ENCODE measurements at places on chromosomes 6 and 20.

DNA sequence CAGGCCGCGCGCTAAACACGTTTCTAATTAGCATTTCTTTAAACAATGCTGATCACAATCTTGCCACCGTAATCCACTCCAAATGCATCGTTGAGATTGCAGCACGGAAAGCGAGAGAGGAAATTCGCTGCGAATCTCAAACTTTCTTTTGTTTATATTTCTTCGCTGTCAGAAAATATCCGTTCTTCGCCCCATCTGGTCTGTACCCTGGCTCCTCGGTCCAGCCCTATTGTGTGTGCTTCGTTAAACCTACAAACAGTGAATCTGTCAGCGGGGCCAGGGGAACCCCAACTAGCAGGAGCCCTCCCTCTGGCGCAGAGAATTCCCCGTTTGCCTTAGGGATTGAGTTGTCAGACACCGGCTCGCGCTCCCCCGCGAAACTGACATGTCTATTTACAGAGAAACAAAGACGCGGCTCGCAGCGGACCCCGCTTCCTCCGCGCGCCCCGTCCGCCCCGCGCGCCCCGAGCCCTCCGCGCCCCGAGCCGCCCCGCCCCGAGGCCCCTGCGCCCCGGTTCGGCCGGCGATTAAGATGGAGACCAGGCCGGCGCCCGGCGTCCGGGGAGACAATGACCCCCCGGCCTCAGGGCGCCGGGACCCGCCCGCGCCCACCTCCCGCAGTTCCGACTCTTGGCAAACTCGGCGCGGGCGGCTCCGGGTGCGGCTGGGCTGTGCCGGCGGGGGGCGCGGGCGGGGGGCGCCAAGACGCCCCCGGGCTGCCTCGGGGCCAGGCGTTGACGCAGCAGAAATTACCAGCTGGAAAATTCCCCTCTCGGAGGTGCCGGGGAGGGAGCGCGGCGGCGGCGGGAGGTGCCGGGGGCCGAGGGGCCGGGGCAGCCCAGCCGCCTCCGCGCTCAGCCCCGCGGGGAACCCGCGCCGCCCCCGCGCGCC is 874 bp downstream of the ZBTB46 start:
- no peak for DNase-seq

DNA sequence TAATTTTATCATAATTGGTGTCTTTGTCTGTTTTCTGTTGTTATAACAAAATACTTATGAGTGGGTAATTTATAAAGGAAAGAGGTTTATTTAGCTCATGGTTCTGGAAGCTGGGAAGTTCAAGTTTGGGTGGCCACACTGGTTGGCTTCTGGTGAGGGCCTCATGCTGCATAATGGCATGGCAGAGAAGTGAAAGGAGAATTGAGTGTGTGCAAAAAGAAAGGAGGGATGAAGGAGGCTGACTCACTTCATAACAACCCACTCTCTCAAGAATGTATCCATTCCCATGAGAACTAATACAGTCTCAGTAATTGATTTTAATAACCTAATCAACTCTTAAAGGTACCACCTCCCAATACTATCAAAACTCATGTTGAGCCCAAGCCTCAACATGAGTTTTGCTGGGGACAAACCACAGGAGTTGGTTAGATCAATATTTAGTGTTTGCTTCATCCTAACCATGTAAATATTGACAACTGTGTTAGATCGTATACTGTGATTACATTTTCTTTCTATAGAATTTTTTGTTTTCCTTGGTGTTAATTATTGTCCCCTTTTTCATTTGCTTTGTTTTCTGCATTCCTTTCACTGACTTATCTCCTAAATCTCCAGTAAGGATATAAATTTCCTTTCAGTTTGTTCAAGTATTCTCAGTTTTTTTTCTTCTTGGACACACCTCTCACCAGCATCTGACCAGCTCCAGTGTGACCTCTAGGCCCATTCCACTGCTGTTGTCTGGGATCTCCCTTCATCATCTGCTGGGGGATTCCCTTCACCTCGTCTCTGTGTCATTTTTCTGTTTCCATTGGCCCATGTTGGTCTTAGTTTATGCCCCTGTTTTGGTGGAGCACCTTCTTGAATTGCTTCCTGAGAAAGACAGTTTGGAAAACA is 54.8 kb upstream of the SCGN start:
- DNase-seq, result no peak

GRCh38 chr6:87115402-87116135 is 20.7 kb upstream of the CGA start:
- DNase-seq, result no peak

DNA sequence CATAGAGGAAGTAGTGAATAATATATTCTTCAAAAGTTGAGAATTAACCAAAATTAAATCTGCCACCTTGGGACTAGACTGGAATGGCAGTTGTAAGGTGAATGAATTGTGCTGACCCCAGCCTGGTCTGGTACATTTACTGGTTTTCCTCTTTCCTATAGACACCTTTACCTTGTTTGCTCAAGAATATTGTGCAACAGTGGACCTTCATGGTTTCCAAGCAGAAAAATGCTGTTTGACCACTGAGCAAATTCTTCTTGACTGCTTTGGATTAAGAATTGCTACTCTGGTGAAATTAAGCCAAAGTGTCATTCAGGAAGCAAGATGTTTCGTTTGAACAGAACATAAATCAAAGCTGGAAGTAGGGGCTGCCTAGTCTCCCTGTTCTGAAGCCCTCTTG is 156.6 kb upstream of the TAB2 start:
- no peak for DNase-seq

DNA sequence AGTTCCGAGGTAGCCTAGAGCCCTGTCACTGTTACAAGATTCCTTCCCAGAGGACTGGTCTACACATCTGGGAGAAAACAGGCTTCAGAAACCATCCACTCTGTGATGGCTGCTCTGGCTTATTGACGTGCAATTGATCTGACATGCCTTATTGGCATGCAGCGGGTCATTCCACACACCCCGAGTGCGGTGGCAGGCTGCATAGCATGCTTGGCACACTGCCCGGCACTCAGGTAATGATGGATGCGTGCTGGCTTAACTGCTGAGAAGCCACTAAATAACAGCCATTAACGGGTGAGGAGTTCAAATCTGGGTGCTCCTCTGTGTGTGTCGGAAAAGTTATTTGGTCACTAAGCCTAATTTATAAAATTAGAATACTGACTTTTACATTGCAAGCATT is 67.9 kb upstream of the CDH4 start:
- DNase-seq, result no peak

- no peak for DNase-seq
Measured at GRCh38 chr20:57282670-57283361, 16.4 kb upstream of the BMP7 start.

DNA sequence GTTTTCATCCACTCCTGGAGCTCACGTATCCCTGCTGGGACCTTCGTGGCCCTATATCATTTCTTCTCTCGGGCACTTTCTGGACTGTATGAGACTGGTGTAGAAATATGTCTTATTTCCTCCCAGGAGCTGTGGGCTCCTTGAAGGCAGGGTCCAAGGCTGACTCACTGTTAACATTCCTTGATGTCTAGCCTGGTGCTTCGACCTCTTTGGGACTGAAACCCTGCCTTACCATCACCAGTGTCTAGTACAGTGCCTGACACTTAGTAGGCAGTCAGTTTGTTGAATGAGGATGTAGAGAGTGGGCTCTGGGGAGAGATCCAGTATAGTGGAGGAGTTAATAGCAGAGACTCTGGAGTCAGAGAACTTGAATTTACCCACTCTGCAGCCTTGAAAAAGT is 23.6 kb downstream of the POFUT1 start:
- no peak for DNase-seq

GRCh38 chr6:159862103-159862502 is 28.7 kb upstream of the MAS1 start:
- no peak for DNase-seq

- no peak for DNase-seq
Measured at GRCh38 chr6:15630202-15630601, 32.6 kb downstream of the DTNBP1 start.

DNA sequence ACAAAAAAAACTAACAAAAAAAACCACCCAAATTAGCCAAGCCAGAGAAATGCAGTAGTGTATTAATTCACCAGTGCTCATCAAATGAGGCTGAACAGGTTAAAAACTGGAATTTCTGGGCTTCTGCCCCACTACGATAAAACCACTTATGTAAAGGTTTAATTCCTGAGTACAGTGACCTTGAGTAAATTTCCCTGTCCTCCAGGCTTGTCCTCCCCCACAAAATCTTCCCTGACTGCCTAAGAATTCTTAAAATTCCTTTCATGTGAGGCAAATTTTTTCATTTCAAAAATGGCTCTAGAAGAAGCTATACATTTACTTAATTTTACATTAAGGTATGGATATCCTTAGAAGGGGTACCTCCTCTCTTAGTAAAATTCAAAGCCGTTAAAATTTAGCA is 80.1 kb upstream of the ID4 start:
- DNase-seq, result no peak

DNA sequence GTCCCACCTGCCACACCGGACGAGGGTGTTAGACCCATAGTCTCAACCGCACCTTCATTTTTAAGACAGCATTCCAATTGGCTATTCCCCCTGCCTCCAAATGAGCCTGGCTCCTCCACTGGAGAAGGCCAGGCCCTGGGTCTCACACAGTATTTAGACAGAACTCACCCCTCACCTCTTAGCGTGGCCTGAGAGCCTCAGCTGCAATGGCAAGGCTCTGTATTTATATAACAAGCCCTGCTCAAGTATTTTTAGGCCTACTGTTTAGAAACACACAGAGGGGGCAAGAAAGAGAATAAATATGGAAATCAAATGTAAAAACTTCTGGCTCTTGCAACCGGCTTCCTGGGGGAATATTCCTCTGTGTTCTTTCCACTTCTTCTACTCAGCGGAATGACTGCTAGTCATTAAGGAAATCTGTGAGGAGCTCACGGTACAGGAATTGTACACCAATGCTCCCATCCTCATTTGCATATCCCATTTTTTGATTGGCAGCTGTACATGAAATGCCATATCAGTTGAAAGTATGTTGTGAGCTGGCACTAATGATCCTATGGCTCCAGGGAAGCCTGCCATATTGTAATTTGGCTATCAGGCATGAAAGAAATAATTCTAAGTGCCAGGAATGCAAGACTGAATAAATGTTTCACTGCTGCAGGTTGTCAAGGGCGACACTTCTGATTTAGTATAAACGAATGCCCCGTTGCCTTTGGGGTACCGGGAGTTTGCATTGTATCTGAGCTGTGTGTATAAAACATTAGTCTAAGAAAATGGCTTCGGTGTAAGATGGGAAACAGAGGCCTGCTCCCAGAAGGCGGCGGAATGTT is 207.5 kb downstream of the ZNF217 start:
- DNase-seq, result no peak

GRCh38 chr6:121851056-121851455 is 415.6 kb downstream of the GJA1 start:
- DNase-seq, result no peak

- no peak for DNase-seq
Measured at GRCh38 chr6:36720251-36721141, 22.9 kb downstream of the RAB44 start.

GRCh38 chr6:128413291-128413690 is 107.1 kb downstream of the PTPRK start:
- DNase-seq, result no peak

DNA sequence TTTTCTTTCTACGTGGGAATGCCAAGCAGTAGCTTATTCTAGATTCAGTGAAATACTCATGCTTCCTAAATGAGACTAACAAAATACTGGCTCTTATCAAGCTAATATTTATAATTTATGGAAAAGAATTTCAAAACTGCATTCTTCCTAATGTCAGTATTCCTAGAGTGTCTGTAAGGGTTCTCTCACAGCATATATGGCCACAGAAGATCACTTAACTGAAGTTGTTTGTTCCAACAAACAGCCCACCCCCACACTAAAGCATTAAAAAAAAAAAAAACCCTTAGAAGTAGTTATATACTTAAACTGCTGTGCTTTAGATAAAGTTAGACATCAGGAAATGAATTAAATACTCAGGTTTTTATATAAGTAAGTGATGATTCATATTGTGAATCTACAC is 247.7 kb upstream of the HSF2 start:
- no peak for DNase-seq

GRCh38 chr6:129130959-129131681 is 248.2 kb downstream of the LAMA2 start:
- no peak for DNase-seq

Measured in stimulated activated CD4-positive, alpha-beta T cell treated with anti-CD3 and anti-CD28 coated beads, Interleukin-4, amount 100 ng/mL, for 48 hours (primary cell).